AG08395 (cell line): ENCODE measurements at places on chromosomes 13 and 19.

DNA sequence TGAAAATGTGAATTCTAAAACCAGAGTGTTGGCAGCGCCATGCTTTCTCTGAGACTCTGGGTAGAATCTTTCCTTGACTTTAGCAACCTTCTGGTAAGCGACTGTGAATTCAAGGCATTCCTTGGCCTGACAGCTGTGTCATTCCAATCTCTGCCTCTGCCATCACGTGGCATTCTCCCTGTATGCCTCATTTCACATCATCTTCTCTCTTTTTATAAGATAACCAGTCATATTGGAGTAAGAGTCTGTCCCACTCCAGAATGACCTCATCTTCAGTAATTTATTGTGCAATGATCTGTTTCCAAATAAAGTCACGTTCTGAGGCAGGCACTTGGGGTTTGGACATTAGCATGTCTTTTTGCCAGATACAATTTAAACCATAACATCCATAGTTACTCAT is 103.4 kb upstream of the POSTN start:
- peak; percentile 86 for DNase-seq

DNA sequence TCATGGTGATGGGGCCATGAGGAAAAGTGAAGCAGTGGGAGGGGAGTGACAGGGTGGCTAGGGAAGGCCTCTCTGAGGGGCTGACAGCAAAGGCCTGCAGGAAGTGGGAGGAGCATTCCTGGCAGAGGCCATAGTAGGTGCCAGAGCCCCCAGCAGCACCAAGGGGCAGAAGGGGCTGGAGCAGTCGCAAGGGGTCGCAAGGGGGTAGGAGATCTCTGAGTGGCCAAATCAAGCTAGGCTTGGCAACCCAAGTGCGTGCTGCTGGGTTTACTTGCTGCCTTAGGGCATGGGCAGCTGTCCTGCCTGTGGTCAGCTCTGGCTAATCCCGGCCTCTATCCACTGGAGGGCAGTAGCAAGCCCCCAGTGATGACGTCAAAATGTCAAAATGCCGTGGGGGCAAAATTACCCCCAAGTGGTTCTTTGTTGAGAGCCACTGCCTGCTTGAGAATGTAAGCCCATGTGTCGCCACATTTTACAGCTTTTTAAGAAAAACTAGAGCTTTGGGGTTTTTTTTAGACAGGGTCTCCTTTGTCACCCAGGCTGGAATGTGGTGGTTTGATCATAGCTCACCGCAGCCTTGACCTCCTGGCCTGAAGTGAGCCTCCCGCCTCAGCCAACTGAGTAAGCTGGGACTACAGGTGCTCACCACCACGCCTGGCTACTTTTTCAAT is 11.8 kb downstream of the CCDC97 start:
- DNase-seq = peak; percentile 83

- DNase-seq = no peak
Observed at GRCh38 chr13:44872751-44873150, 116.5 kb downstream of the NUFIP1 start.

DNA sequence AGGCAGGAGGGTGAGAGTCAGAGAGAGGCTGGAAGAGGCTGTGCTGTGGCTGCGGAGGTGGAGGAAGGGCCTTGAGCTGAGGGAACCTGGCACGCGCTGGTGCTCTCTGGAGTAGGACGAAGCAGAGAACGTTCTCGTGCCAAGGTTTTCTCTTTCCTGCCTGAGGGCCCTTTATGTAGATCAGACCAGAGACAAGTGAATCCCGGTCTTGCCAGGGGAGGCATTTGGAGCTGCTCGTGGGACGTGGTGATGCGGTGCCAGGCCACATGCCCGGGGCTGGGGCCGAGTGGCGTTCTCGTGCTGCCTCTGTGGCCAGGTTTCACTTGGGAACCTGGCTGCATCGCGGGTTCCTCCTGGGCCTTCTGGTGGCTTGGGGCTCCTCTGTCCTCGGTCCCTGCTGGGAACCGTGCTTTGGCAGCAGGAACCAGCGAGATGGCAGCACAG is 54.2 kb downstream of the KDM4B start:
- no peak for DNase-seq

DNA sequence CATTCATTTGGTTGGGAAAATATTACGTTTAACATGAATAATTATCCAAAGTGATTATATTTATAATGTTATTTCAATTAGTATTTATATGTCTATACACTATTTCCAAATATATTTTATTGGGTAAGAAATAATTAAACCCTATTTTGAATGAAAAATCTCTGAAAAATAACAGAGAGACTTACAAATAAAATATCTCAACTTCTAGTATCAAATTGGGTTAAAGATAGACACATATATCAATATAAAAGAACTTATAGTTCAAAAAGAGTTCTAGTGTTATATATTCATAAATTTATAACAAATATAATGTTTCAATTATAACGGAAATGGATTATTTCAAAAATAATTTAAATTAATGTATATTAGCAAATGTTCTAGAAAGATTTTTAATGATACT is 482.6 kb upstream of the PCDH20 start:
- no peak for DNase-seq

DNA sequence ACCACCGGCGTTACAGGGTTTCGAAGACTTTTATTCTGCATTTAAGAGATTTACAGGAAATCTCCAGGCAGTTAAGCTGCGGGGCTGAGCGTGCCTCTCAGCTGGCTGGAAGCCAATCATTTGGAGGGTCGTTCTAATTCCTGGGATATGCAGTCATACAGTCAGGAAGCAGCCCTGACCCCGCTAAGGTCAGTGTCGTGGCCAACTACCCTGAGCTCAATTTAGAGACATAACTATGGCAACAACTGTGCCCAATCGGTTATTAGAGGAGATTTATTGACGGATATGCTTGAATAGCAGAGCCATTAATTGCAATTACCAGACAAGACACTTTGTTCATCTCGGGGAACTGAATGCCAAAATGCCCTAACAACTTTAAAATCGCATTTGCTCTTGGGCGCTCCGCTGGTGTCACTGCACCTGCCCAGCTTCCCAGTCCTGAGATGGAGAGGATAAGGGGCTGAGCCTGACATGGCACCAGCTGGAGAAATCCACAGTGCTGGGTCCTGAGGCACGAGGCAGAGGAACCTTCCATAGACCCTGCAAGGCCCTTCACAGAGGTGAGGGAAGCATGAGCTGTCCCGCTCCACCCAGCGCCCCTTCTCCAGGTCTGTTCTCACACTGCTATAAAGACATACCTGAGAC is 15.1 kb upstream of the ZNF507 start:
- no peak for DNase-seq

DNA sequence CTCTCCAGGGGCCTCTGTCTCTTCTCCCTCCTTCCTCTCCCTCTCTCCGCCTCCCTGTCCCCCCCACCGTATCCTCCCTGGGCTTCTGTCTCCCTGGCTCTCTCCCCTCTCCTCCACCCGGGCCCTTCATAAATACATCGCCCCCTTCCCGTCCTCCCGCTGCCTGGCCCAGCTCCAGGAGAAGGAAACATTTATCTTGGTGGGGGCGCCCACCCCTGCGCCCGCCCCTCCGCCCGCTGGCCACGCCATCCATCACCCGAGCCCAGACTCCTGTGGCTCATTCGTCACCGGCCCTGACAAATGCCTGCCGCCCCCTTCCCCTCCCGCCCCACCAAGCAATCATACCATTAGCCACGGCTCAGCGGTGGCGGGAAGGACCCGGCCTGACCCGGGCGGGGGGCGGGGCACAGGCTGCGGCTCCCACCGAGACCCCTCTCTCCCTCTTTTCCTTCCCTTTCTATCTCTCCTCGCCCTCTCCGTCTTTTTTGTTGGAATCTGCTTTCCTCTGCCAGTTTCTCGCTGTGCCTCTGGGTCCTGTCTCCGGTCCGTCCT is 2.6 kb upstream of the MEIS3 start:
- DNase-seq = no peak

DNA sequence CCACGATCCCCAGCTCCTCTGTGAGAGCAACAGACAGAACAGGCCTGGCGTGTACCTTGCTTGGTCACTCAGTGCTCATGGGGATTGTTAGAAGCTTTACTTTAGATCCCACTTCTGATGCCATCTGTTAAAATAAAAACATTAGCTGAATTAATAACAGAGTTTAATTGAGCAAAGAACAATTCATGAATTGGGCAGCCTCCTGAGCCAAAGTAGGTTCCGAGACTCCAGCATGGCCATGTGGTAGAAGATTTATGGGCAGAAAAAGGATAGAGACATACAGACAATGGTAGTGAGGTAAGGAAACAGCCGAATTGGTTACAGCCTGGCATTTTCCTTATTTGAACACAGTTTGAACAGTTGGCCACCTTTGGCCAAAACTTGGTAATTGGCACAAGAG is 223.9 kb upstream of the TRPC4 start:
- DNase-seq = no peak

DNA sequence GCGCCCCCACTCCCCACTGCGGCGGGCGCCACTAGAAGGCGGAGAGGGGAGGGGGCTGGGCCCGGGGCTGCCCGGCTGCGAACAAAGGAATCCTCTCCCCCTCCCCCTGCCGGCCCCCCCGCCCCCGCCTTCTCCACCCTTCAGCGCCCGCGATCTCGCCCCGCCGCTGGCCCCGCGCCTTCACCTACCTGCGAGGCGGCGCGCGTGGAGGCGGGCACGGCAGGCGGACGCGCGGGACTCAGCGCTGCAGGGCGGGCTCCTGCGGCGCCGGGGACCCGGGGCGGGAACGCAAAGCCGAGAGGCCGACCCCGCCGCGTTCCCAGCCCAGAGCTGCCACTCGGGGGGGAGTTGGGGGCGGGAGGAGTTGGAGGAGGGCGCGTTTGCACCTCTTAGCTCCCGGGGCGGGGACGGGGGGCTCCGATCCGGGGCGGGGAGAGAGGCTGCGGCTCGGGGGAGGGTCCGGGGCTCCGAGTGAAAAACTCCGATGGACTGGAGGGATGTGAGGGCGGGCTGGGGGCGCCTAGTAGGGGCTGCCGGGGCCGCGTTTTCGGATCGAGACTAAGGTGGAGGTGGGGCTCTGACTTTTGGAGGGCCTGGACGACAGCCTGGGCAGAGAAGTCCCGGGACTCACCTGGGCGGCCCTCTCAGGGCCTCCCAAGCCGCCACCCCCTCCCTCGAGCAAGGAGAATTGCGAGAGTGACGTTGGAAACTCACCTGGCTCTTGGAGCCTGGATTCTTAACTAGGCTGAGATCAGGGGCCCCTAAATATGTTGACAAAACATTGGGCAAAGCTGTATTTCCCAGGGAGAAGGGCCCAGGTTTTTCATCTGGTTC is at the start of gene FBN3:
FBN3 (minus strand) TSS at position 332 of the 834 bp plus-strand sequence. CDS start 2,112 bp downstream, outside the sequence.
- no peak for DNase-seq

DNA sequence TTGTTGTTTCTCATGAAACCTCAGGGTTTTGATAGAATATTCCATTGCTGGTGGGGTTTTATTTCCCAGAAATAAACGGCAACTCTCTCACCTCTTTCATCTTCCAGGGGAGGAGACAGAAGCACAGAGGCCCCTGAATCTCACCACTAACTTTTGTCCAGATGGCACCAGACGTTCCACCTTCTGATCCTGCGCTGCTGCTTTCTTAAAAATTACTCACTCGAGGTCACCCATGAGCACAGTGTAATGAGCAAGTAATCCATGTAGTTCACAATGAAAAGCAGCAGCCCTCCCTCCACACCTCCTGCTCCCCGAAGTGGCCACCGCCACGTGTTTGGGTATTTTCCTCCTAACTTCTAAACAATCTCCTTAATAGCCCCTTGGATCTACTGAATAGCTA is 51.3 kb downstream of the TEX29 start:
- no peak for DNase-seq

DNA sequence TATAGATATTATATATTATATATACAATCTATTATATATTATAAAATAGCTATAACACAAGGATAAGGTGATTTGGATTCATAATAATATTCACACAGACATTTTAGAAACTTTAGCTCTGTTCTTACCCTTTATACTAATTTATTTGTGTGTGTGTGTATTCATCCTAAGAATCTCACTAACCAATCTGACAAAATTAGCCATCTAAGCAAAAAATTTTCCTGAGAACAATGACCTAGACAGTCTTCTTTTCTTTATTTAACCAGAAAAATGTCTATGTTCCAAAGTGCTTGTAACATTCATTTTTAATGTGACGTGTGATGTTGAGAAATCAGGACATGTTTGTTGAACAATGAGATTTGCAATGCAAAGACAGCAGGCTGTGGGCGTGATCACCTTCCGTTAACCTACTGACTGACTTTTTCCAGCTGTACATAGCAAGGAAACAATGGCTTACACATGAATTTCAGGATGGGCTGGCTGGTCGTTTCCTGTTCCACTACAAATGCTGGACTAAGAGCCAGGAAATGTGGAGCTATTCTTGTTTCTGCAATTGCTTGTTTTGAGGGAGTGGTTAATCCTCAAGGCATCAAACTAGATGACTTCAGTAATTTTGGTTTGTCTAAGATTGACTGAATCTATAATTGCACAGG is 634.6 kb upstream of the ARGLU1 start:
- no peak for DNase-seq

- no peak for DNase-seq
Observed at GRCh38 chr19:34690372-34690771, 12.9 kb downstream of the ZNF302 start.

DNA sequence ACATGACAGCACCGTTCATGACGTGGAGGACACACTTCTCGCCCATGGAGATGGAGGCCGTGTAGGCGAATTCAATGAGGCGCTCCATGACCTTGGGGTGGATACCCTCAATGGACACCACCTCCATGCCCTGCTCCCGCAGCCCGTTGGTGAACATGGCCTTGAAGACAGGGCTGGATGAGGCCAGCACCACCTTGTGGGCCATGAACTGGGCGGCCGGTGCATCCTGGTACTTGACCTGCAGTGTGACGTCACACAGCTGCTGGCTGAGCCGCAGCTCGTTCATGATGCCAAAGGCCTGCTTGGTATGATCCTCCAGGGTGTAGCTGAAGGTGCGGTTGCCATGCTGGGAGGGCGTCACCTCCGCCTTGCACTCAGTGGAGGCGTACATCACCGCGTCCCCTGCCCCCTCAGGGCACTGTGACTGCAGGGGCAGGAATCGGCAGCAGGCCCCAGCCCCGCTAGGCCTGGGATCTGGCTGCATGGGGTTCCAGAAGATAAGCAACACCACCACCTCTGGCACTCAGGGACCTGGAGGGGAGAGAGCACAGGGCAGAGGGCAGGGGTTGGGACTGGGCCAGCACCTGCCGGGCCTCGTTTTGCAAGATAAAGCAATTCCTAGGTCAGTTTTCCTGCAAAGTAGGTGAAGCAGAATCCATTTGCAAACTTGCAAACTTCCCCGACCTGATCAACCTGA is 3.5 kb downstream of the KEAP1 start:
- no peak for DNase-seq

GRCh38 chr13:102203718-102204117 is 198.1 kb downstream of the FGF14 start:
- DNase-seq = no peak

DNA sequence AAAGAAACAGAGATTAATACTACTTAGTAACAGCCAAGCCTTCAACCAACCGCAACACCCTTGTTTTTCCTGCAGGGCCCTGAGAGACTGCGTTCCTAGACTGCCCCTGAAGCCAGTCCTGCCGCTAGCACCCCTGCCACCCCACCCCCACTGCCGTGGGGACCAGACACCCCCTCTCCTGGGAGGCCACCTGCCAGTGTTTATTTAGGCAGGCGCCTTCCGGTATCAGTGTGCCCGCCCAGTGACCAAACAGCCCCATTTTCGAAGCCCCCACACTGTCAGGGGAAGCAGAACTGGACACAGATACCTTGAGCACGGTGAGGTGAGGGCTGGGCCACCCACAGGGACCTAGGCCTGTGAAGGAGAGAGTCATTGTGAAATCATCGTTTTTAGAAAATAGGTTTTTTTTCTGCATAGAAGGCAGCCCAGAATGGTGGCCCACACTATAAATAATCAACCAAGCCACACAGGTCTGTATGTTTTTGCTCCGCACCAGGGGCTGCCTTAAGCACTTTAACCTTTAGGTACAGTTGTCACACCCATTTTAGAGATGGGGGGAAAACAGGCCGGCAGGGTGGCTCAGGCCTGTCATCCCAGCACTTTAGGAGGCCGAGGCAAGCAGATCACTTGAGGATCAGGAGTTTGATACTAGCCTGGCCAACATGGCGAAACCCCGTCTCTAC is 3.5 kb upstream of the TLE5 start:
- DNase-seq = no peak
